ENCODE measurements at places on chromosomes 1 and 21.

GRCh38 chr1:96487971-96488370, 233.6 kb upstream of the PTBP2 start:
- no peak for DNase-seq

GRCh38 chr1:89973471-89974127, 21.3 kb upstream of the ZNF326 start:
- no peak for DNase-seq

DNA sequence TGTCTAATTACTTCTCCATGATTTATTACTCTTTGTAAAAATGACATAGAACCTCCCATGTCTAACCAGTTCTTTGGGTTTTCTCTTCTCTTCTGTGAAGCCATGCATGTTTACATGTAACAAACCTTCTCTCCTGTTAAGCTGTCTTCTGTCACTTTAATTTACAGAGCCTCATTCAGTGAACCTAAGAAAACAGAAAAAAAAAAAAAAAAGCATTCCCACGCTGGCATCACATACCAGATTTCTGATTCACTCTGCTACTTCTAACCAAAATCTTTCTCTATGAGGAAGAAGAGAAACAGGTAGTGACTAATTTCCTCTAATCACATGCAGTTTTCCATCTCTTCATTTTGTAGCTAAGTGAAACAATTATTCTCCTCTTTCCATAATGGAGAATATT, 141.4 kb upstream of the CXADR start:
- no peak for DNase-seq

GRCh38 chr1:89616844-89617627, 15.9 kb upstream of the LRRC8C start:
- no peak for DNase-seq

DNA sequence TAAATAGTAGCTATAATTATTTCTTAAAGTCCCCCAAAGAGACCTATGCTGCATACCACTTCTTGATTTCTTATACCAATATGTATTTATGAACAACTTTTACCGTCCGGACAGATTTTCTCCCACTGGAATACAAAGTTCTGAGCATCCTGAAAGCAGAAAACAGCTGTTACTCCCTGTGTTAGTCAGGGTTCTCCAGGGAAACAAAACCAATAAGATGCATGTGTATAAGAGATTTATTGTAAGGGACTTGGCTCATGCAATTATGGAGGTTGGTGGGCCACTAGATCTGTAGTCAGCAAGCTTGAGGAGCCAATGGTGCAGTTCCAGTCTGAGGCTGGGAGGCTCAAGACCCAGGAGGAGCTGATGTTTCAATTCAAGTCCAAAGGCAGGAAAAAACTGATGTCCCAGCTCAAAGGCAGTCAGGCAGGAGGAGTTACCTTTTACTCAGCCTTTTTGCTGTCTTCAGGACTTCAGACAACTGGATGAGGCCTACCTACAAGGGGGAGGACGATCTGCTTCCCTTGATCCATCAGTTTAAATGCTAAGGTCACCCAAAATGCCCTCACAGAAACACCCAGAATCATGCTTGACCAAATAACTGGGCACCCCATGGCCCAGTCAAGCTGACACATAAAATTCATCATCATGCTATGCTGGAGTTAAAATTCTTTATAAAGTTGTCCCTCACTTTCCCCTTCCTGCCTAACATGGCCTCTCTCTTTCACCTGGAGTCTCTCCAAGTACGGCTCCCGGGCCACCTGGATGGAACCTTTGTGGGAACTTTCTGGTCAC, 24.3 kb upstream of the ATF3 start:
- DNase-seq, result no peak
